T-helper 2 cell treated with Interferon-gamma antibody and Interleukin-4, amounts not matched to agents 5 μg/mL and 100 μg/mL, for 36 hours (primary cell): ENCODE measurements at places on chromosomes 12 and 14.

DNA sequence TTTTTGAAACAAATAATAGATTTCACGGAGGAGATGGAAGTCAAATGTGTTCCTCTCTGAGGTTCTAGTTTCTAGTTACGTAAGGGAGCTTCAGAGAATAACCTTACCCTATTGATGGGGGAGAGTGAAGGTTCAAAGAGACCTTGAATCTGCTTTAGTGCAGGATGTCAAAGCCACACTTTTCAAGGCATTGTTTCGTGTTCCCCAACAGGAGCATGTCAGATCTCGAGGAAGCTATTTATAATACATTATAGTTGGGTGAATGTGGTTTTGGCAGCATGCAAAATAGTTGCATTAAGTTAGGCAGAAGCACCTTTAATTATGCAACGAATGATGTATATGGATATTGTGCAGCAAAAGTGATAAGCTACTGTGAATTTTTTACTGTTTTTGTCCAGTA, 614.9 kb downstream of the SLC16A7 start:
- DNase-seq = no peak

GRCh38 chr12:85182699-85183098, 97.3 kb upstream of the ALX1 start:
- no peak for DNase-seq

DNA sequence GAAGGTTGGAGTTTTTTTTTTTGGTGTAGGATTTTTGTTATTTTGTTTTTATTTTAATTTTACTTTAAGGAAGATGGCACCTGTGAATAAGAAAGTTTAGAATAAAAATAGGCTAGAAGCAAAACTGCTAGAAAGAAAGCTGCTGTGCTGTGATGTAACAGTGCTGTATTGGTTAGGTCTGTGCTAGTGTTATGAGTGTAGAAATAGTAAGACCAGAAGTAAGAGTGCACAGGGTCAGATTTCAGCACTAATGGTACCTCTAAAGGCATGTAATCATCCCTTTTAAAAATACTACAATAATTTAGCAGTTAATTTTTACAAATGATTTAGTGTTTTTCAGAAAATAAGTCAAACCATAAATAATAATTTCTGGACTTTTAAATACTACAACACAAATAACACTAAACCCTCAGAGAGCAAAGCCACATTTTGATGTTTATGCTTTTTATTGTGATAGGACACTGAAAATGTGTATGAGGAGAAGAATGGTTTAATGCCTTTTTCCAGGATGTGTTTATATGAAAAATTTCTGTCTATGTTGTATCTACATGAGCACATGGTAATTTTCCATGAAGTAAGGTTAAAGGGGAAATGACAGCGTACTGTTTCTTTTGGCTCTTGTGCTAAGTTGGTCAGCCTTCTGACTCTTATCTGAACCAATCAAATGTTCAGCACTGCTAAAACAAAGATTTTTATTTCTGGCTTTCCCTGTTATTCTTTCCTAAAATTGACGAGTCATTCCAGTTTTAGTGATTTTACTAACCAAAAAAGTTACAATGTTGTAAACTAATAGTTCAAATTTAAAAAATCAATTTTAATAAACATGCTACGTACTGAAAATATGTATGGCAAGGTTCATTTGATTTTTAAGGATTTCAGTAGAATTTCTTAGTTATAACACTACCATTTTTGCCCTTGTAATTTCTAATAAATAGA, 96.1 kb downstream of the PPHLN1 start:
- no peak for DNase-seq

GRCh38 chr12:123064885-123065619, 84.6 kb downstream of the ARL6IP4 start:
- DNase-seq = no peak

DNA sequence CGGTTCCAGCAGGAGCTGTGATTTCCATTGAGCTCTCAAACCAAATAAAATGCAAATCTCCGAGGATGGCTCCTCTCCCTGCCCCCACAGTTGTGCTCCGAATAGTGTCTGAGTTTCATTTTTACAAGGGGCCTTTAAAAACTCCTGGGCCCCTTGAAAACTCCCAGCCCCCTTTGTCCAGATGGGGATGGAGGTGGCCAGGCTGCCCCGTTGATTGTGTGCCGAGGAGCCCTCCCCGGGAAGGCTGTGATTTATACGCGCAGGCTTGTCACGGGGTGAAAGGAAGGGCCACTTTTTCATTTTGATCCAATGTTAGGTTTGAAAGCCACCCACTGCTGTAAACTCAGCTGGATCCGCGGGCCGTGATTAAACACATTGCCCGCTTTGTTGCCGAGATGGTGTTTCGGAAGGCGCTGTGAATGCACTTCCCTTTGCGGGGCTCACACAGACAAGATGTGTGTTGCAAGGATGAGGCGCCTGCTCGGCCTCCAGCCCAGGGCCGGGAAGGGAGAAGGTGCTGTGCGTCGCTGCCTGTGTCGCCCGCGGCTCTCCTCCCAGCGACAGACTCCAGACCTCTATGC, 98.8 kb downstream of the TMEM132C start:
- DNase-seq = no peak

GRCh38 chr14:102239231-102239630, 65.7 kb downstream of the MOK start:
- no peak for DNase-seq

GRCh38 chr12:20492251-20492760, 124.0 kb downstream of the PDE3A start:
- peak; percentile 6 for DNase-seq

GRCh38 chr14:55848964-55849363, 269.0 kb downstream of the KTN1 start:
- no peak for DNase-seq

DNA sequence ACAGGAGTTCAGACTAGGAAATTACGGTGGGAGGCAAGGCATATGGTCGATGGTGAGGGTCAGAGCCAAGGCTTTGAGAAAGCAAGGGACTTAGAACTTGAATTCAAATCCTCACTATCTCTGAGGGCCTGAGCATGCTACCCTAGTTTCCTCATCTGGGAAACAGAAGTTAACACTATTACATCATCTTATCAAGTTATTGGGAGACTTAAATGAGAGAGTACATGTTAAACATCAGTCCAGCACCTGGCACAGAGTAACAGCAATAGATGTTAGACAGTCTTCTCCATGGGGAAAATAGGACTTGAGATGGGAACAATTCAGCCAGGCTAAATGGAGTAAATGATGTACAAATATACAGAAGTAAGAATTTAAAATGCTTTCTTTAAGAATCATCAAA, 38.5 kb downstream of the SLC38A1 start:
- no peak for DNase-seq

DNA sequence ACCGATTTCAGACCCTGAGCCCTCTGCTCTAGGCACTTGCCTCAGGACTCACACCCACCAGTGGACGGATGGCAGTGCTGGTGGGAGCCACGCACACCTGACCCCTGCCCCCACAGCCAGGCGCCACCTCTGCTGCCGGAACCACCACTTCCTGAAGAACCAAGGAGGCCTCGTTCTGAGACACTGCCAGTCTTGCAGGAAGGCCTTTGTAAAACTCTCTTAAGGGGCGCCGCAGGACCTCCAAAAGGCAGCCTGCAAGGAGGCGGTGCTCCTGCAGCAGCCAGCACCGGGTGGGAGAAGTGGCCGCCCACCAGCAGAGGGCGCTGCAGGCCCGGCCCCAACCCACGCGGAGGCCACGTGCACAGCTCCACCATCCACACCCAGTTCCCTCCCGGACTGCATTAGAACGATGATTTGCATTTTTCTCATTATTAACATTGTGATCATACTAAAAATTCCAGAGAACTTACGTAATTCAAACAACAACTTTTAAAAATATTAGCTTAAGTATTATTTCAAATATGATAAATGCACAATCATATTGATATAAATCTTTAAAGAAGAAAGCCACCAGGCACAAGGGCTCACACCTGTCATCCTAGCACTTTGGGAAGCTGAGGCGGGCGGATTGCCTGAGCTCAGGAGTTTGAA, 12.8 kb downstream of the STX2 start:
- DNase-seq = peak; percentile 54

DNA sequence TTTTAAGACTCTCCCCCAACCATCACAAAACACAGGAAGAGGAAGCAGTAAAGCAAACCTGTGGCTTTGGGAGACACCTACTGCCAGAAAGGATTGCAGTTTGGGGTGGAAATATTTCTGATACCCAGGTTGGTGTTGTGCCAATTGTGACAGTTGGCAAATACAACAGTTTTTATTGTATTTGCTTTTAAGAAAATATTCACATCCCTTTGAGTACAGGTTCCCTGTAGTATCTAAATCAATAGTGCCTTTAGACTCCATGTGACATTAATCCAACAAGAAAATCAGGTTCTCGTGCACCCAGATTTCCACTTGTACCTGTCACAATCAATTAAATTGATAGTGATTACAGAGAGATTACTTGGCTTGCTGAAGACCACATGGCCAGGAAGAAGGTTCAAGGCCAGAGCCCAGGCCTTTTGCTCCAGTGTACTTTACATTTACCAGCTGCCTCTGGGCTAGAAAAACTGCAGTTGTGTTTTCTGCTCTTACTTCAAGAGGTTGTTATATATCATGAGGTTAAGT, 361.2 kb downstream of the ATP23 start:
- DNase-seq = no peak

DNA sequence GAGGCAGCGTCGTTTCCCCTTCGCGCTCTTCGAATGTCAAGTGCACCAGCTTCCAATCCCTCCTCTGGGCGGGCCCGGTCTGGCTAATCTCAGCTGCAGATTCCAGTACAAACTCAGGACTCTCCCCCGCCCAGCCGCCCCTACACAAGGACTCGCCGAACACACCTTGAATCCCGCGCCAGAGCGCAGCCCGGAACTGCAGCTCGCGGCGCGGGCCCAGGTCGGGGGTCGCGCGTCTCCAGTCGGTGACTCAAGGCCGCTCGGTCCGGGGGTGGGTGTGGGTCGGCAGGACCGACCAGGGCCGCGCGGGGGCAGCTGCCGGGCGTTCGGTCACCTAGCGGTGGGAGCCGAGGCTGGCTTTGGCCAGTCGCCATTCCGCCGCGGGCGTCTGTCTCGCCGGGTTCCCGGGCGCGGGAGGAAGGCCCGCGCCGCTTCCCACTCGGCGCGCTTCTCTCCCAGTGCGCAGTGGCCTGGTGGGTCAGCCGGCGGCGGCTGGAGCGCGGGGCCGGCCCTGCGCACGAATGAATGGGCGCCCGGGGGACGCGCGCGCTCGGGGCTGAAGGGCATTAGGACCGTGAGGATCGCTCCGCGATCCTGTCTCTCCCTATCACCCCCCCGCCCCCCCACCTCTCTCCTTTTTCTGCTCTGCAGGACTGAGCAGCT, at the start of gene GALNT16:
Gene GALNT16 (plus strand): TSS at position 632 of the 663 bp plus-strand sequence. CDS start 133 bp downstream, outside the sequence.
- no peak for DNase-seq

DNA sequence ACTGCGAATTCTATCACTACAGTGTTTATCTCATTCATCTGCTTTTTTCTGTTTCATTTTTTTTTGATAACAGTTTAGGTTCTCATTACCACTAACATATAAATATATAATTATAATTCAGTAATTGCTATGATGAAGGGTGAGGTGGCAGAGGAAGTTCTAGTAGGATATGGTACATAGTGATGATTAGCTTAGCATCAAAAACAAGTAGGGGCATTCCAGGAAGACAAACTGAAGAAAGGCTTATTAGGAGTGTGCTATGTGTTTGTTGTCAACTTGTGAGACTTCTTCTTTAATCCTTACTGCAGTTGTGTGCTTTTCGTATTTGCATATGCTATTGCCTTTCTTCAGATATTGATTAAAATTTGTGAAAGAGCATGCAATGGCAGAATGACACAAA, 20.6 kb downstream of the FUT8 start:
- no peak for DNase-seq

DNA sequence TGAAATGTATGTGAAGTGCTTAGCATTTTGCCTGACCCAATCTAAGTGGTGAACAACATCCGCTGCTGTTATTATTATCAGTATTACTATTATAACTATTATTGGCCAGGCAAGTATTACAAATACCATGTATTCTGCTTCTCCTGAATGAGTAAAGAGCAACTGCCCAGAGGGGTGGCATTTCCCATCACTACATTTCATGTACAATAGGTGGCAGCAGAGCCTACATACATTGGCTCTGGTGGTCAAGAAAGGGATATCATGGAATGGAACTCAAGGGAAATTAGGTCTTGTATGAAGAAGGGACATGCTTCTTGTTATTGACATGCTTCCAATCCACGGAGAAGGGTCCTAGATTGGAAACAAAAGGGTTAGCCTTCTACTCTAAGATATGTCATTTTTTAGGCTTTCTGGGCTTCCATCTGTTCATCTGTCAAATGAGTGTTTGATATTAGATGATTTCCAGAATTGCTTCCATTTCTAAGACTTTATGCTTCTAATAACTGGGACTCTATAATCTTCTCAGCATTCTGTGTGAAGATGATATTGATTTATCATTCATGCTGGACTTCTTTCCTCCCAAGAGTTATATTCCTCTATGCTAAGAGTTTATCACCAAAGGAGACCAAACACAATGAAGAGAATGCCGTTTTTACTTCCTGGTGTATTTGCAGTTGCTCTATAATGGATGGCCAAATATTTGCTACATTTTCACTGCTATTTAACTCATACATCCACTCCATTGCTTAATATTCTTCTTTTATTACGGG, 239.1 kb downstream of the SSPN start:
- DNase-seq = no peak

- DNase-seq = no peak
Observed at GRCh38 chr14:50122291-50122690, 5.9 kb upstream of the VCPKMT start.

- no peak for DNase-seq
Observed at GRCh38 chr12:110679201-110679600, 9.7 kb downstream of the HVCN1 start.

- no peak for DNase-seq
Observed at GRCh38 chr14:100222224-100223093, 16.5 kb upstream of the YY1 start.

DNA sequence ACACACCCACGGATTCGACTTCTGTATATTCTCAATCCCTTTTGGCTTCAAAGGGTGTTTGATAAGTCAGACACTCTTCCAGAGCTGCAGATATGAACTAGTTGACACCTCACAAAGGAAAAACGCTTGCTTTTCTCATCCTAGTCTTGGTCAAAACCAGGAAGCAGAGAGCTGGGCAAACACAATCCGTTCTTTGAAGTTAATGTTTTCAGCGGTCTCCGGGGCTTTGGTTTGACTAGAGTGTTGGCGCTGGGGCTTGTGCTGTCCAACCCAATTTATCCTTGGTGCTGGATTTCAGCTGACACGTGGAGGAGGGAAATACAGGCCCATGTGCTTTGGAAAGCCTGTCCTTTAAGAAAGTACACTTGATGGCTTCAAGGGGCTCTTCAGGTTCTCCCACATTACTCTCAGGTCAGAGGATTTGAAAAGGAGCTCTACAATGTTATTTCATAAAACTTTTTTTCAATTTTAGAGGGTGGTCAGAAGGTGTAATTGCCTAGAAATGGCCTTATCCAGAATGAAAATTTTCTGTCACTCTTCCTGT, 985.8 kb downstream of the VRK1 start:
- no peak for DNase-seq

GRCh38 chr14:70646705-70647104, 5.0 kb downstream of the TTC9 start:
- no peak for DNase-seq

GRCh38 chr12:52204931-52205505, 13.2 kb upstream of the KRT80 start:
- DNase-seq = no peak

GRCh38 chr12:132835076-132836025, 6.7 kb upstream of the GOLGA3 start:
- DNase-seq = no peak

GRCh38 chr14:86683561-86683960, 1153.6 kb downstream of the FLRT2 start:
- DNase-seq = no peak
